ENCODE measurements at places on chromosomes 7 and 10.

DNA sequence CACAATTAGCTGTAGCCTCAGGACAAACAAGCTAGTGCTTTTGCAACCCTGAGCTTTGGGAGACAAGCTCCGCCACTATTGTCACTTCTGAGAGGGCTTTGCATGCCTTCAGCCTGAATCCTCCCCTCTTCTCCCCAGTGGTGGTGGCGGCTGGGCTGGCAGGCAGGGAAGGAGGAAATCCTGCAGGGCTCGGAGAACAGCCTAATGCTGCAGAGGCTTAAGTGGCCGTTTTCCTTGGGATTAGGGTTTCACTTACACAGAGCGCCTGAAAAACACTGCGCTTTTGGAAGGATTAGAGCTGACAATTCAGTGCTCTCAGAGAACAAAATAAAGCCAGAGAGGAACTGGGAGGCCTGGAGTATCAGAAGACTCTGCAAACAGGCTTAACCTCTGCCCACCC lies 71.3 kb downstream of the PAX2 start:
- DNase-seq: no peak

DNA sequence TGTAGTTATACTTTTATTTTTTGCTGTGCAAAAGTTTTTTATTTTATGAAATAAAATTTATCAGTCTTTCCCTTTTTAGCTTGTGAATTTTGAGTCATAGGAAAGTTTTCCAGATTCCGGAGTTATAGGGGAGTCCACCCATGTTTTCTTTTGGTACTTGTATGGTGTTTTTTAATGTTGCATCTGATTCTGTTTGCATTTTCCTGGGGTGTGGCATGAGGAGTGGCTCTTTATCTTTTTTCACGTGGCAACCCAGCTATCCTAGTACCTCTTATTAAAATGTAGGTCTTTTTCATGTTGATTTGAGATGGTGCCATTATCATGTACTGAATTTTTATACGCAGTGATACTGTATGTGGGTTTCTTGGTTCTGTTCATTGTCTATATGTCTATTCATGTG lies 19.7 kb downstream of the EXOC6 start:
- DNase-seq: no peak

- DNase-seq: no peak
Observed at GRCh38 chr7:92598310-92598981, 8.3 kb upstream of the FAM133B start.

DNA sequence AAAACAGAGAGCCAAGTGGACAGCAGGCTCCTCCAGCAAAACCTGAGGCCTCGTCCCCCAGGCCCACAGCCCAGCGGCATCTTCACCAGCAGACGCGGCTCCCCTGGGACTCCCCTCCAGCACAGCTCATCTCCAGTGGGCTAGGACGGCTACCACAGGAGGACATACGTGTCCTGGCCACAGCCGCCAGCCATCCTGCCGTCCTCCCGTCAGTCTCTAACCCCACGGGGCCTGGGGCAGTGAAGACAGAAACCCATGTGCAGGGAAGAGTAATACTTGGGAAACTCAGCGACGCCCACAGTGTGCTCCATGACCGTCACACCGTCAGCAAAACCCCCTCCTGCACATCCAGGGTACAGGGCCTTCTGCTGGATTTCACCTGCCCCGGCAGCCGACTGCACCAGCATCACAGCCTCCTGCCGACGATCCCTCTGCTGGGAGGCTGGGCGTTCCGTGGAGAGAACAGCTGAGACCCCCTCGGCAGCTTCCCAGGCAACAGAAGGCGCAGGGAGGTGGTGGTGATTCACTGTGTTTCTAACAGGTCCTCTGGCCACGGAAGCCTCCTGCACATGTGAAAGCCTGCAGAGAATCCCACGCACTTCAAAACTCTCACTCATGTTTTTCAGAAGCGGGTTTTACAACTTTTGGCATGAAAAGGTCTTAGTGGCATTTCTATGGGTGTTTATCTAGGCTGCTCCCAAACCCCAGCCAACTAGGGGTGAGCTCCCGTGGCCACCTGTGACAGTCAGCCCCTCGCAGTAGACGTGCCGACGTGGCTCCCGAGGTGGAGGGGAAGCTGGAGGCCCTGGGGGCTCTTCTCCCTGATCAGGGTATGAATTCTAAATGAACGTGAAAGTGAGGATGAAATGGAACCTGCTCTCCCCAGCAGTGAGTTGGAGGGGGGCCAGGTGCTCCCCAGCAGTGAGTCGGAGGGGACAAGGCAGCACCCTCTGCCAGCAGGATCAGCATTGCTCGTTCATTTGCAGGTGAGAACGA lies 513.5 kb downstream of the PTPRN2 start:
- DNase-seq: no peak

DNA sequence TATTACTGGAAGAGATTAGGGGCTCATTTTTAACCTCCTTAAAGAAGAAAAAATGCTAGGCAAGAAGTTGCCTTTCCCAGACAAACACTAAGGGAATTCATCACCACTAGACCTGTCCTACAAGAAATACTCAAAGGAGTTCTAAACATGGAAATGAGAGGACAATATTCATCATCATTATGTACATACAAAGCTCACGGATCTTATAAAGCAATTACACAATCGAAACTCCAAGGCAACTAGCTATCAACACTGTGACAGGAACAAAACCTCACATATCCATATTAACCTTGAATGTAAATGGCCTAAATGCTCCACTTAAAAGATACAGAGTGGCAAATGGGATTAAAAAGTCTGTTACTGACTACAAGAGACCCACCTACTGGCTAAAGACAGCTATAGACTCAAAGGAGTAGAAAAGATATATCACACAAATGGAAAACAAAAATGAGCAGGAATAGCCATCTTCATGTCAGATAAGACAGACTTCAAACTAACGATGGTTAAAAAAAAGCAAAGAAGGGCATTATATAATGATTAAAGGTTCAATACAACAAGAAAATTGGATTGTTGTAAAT lies 246.6 kb downstream of the ADRA2A start:
- DNase-seq: no peak

DNA sequence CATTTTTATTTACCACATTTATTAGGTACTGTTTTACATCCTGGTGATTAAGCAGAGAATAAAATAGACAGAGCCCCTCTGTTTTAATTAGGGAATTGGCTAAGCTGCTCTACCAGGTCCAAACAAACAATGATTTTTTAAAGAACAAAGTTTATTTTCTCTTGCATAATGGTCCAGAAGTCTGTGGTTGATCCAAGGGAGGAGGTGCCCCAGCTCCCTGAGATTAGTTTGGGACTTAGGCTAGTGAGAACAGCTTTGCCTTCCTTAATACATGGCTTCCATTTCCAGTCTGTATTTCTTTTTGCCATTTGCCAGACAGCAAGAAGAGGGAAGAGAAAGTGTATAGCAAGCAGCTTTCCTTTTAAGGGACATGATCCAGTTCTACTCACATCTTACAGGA lies 2.9 kb upstream of the MIOS start:
- no peak for DNase-seq

- no peak for DNase-seq
Observed at GRCh38 chr10:43250615-43251418, 16.0 kb downstream of the RASGEF1A start.

- no peak for DNase-seq
Observed at GRCh38 chr10:131113709-131114291, 197.7 kb downstream of the TCERG1L start.

- DNase-seq: no peak
Observed at GRCh38 chr7:28955718-28956607, 2.2 kb downstream of the TRIL start.

- DNase-seq: no peak
Observed at GRCh38 chr10:10796061-10796773, 221.5 kb upstream of the CELF2 start.

- no peak for DNase-seq
Observed at GRCh38 chr7:55189146-55189766, 170.4 kb downstream of the EGFR start.

- no peak for DNase-seq
Observed at GRCh38 chr7:81791568-81792518, 22.0 kb upstream of the HGF start.

GRCh38 chr10:93034426-93034825 lies 26.2 kb upstream of the CYP26C1 start:
- no peak for DNase-seq

Data from NCI-H1048 (cell line).